Activated CD8-positive, alpha-beta memory T cell treated with anti-CD3 and anti-CD28 coated beads, Interleukin-2, amount 10 ng/mL, durations not matched to agents 7 days and 5 days (primary cell): ENCODE measurements at places on chromosomes 3 and 15. TPM values are rescaled to one million over a fixed set of nuclear protein-coding genes. Genes with fewer than 3 reads are reported as not detected.

DNA sequence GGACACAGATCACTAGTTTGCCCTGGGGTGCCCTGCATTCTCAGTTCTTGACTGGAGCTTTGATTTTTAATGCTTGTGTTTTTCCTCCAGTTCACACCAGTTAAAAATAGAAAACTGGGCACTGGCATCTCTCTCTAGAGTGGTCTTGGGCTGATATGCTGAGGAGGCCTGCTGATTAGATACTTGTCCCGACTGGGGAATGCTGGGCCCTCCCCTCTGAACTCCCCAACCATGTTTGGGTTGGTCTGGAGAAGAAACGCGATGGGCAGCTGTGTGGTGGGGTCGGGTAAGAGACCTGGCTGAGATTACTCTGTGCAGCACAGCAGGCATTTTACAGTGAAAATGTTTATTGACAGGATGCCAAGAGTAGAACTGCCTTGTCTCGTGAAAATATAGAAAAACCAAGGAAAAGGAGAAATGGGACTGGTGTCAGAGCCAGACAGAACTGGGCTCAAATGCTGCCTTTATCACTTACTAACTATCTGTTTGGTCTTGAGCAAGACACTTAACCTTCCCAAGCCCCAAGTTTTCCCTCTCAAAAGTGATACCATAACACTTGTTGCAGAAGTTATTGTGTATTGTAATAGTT is 1.6 kb upstream of the ACTC1 start:
- no peaks in the 10 kb centered on the region for H3K36me3 ChIP-seq
- peaks cover 68% of the 10 kb centered on the region for H3K27me3 ChIP-seq
- DNase-seq = no peak

DNA sequence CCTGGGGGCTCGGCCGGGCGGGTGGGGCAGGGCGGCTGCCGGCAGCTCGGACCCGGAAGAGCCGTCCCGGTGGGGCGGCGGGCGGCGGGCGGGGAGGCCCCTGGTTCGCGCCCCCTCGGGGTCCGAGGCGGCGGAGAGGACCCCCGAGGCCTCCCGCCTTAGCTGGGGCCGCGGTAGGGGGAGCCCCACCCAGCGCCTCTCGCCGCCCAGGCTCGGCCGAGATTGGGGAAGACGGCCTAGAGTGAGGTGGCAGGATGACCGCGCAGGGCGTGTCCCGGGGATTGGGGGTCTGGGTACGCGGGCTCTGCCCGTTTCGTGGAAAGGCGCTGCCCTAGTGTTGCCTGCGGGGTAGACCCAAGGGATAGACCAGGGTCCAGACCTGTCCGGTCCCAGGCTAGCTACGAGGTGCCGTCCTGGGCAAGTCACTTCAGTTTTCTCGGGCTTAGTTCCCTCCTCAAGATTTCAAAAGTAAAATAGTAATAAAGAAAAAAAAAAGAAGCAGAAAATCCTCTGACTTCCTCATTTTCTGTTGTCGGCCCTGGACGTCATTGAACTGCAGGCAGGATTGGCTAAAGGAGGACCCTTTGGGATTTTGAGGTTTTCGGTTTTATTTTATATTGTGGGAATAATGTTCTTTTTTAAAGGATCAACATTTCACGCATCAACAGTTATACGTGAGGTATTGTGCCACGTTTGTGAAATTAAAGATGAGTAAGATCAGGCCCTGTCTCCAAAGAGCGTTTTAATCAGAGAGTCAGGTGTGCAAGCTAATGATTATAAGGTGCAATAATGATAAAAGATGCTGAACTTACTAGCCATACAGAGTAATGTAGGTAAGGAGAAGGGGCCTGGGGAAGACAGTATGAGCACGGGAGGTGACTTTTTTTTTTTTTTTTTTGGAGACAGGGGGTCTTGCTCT is 679 bp downstream of the IQGAP1 start:
- peaks cover 50% of the 10 kb centered on the region for H3K4me1 ChIP-seq
- peak overlapping the region; percentile 95 for H3K4me3 ChIP-seq
- peak; percentile 82 for DNase-seq
- H3K27ac ChIP-seq = peak overlapping the region; percentile 94
- H3K36me3 ChIP-seq = peaks cover 38% of the 10 kb centered on the region

DNA sequence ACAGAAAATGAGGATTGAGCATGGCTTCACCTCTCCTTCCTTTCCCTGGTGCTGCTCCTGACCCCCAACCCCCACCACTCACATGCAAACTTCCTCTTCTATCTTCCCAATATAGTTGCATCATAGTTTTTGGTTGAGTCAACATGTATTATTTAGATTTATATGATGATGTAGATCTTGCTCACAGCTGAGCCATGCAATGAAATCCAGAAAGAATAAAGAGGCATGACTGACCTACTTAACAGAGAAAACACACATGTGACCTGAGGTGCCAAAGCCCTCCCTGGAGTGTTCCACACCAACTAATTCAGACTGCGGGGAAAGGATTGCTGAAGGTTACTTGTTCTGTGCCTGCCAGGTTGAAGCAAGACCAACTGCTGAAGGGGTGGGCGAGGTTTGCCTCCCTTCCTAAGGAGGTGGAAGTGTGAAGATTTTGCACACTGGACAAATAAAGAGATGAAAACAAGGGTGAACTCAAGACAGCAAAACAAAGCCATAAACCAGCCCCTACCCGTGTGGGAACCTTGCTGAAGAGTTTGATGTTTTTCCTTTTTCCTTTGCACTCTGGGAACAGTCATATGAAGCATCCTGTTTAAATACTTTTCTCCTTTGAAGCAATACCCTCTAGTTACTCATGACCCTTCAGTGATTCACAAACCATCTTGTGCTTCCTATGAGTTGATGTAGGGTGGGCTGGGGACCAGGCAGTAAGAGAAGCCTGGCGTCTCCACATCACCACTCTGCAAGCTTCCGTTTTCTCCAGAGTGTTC is 155.2 kb upstream of the UBE2E1 start:
- no peaks in the 10 kb centered on the region for H3K4me1 ChIP-seq
- H3K27ac ChIP-seq = no peak overlapping the region
- H3K27me3 ChIP-seq = peaks cover 15% of the 10 kb centered on the region

Gene GABRA5
- not detected for total RNA-seq

Gene RAB6B
- total RNA-seq = 1.0 TPM

DNA sequence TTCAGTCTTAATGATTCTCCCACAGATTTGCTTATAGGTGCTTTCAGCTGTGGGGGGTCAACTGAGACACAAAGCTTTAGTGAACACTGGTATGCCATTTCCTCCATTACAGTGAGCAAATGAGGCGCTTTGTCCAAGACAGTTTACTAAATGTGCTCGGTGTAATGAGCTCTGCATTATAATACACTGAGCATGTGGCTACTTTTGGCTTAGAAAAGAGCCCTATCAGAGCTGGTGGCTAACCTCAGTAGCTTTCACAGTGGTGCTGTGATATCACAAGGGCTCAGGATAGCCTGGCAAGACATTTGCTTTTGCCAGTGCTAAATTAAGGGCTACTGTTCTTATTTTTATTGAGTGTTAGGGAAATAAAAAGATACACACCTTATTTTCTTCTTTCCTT is 749.7 kb upstream of the ARPP21 start:
- no peaks in the 10 kb centered on the region for H3K4me1 ChIP-seq
- no peak for DNase-seq
- no peaks in the 10 kb centered on the region for H3K36me3 ChIP-seq
- H3K4me3 ChIP-seq = no peak overlapping the region
- no peaks in the 10 kb centered on the region for H3K27me3 ChIP-seq

Gene CMC1
- total RNA-seq = 22.5 TPM

Gene CFAP161
- total RNA-seq = not detected

- no peaks in the 10 kb centered on the region for H3K27me3 ChIP-seq
- no peak overlapping the region for H3K27ac ChIP-seq
- no peak for DNase-seq
- no peak overlapping the region for H3K4me3 ChIP-seq
Measured at GRCh38 chr15:53565721-53566120, 193.7 kb downstream of the WDR72 start.

Gene ENTPD3
- total RNA-seq = not detected

GRCh38 chr3:175386630-175387029 is 527.5 kb downstream of the NAALADL2 start:
- H3K4me3 ChIP-seq = no peak overlapping the region
- no peak for DNase-seq
- no peaks in the 10 kb centered on the region for H3K4me1 ChIP-seq
- H3K27me3 ChIP-seq = no peaks in the 10 kb centered on the region
- H3K27ac ChIP-seq = no peak overlapping the region

DNA sequence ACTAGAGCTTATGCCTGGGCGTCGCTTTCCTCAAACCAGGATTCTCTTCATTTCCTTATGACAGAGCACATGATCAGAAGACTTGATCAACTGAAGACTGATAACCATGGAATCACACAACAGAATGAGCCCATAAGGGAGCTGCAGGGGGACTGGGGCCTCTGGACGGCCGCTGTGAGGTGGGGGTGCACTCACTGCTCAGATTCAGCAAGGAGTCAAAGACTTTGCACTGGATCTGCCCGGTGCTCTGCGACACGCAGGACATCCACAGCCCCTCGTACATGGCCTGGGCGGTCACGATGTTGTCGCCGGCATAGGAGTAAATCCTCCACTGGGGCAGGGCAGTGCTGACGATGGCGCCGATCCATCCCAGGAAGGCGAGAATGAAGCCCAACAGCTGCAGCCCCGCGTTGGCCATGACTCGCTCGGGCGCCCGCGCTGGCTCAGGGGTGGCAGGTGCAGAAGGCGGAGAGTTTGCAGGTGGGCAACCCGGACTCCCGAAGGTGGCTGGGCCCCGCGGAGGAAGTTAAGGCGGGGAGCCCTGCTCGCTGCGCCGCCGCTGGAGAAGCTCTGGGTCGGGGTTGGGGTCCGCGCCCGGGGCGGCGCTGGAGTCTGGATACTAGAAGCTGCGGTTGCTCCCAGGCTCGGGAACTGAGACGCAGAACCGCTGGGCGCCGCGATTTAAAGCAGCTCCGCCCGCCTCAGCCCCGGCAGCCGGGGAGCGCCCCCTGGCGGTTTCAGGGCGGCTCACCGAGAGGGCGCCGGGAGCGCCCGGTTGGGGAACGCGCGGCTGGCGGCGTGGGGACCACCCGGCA is at the start of gene CLDN1:
CLDN1 (minus strand) TSS at position 658 of the 815 bp plus-strand sequence; CDS start at position 418, 240 bp downstream.
- H3K4me3 ChIP-seq = peak within 1 kb of the TSS; percentile 51
- no peaks in the 10 kb centered on the region for H3K36me3 ChIP-seq
- H3K27ac ChIP-seq = no peak within 1 kb of the TSS
- peaks cover 43% of the 10 kb centered on the region for H3K27me3 ChIP-seq

DNA sequence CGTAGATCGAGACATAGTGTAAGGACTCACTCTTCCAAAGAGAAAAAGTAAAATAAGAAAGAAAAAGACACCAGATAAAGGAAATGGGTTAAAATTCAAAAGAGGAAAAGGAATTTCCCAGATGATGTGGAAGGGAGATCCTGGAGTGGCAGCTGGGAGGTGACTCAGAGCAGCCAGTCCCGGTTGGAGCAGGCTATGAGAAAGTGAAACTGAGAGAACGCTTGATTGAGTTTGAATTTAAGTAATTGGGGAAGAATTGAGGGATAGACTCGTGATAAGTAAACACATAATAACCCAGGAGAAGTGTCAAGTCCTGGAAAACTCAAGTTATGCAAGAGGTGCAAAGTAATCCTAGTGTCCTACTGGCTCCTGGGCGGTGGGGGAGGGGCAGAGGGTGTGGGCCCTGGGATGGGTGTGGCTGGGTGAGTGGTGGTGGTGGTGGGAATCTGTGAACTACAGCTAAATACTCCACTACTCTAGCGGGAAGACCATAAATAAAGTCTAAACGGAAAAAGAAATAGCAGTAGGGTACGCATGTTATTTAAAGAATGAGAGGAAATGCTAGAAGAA is 1.2 kb downstream of the PRR20G start:
- no peak for DNase-seq
- no peaks in the 10 kb centered on the region for H3K36me3 ChIP-seq
- H3K4me3 ChIP-seq = no peak overlapping the region
- H3K4me1 ChIP-seq = no peaks in the 10 kb centered on the region

Gene HCN4
- not detected for total RNA-seq

GRCh38 chr15:89494031-89494430 is 2.4 kb downstream of the RHCG start:
- H3K36me3 ChIP-seq = no peaks in the 10 kb centered on the region
- peaks cover 64% of the 10 kb centered on the region for H3K27me3 ChIP-seq
- no peak overlapping the region for H3K4me3 ChIP-seq
- peaks cover 10% of the 10 kb centered on the region for H3K4me1 ChIP-seq

GRCh38 chr15:81073801-81074200 is 60.3 kb upstream of the CFAP161 start:
- H3K4me3 ChIP-seq = no peak overlapping the region
- no peak overlapping the region for H3K27ac ChIP-seq
- H3K4me1 ChIP-seq = peaks cover 26% of the 10 kb centered on the region
- DNase-seq = no peak
- peaks cover 5% of the 10 kb centered on the region for H3K27me3 ChIP-seq

Gene MORC1
- not detected for total RNA-seq

Gene FSIP1
- 0.50 TPM for total RNA-seq

DNA sequence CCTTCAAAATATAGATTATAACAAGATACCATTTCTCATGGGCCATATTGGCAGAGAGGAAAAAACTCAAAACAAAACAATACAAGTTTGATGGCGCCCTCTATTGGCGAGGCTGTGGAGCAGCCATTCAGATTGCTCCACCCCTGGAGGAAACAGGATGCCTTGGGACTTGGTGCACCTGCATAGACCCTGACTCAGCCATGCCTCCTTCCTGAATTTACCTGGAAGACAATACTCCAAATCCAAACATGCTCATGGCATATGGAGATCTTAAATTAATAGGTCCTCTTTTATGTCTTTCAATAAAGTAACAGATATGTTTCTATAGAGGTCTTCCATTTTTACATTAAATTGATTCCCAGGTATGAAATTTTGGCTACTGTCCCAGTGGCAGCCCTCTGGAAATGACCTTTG is 90.0 kb downstream of the APBA2 start:
- DNase-seq = peak; percentile 78
- H3K36me3 ChIP-seq = no peaks in the 10 kb centered on the region
- peaks cover 20% of the 10 kb centered on the region for H3K4me1 ChIP-seq
- H3K27me3 ChIP-seq = no peaks in the 10 kb centered on the region
- H3K4me3 ChIP-seq = no peak overlapping the region

GRCh38 chr15:55991802-55992768 is 1.3 kb downstream of the NEDD4 start:
- peaks cover 16% of the 10 kb centered on the region for H3K4me1 ChIP-seq
- peaks cover 7% of the 10 kb centered on the region for H3K36me3 ChIP-seq
- H3K4me3 ChIP-seq = peak overlapping the region; percentile 85
- DNase-seq = no peak
- H3K27ac ChIP-seq = no peak overlapping the region
- peaks cover 29% of the 10 kb centered on the region for H3K27me3 ChIP-seq

- DNase-seq = no peak
- H3K4me1 ChIP-seq = no peaks in the 10 kb centered on the region
- H3K36me3 ChIP-seq = peaks cover 6% of the 10 kb centered on the region
- H3K27me3 ChIP-seq = no peaks in the 10 kb centered on the region
Measured at GRCh38 chr3:37086918-37087317, 87.5 kb downstream of the LRRFIP2 start.

DNA sequence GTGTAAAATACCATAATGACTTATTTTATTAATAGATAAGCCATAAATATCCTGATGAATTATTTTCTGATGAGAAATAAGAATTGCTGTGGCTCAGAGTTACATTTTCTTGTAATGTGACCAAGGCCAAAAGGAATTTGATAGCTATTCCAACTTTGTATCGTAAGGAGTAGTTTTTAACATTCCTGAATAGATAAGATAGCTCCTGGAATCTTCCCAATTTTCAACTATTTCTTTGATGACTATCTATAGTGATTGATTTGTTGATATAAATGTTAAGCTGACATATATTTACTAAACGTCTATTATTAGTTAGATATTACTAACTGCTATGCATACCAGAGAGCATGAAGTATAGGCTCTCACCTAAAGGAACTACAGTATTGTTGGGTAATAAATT is 49.1 kb upstream of the SATB1 start:
- H3K36me3 ChIP-seq = peaks cover 49% of the 10 kb centered on the region
- H3K4me1 ChIP-seq = no peaks in the 10 kb centered on the region
- no peaks in the 10 kb centered on the region for H3K27me3 ChIP-seq
- no peak overlapping the region for H3K27ac ChIP-seq
- H3K4me3 ChIP-seq = no peak overlapping the region

Gene TGM4
- total RNA-seq = not detected

Gene RASGRF1
- 0.02 TPM for total RNA-seq

Gene SLC22A14
- total RNA-seq = not detected

Gene RHOV
- total RNA-seq = not detected
